Inflammatory macrophage treated with lipopolysaccharide for 4 hours (primary cell): ENCODE measurements at places on chromosomes 11 and 22.

DNA sequence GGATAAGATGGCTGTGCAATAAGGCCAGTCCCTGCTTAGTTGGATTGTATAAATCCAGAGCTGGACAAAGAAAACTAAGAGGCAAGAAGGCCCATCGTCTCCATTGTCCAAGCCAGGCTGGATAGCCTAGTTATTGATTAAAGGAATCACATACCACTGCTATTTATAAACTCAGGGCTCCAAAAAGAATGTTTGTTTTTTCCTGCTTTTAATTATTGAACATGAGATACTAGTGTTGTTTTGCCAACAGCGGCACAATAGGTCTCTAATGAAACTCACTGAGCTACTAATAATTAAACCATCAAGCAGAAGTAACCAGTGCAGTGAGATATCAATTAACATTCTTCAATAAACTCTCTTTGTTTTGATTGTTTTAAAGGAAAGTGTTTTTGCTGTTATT lies 259.7 kb downstream of the INSC start:
- DNase-seq = no peak

- DNase-seq = no peak
These were observed 40.3 kb upstream of the A4GALT start for GRCh38 chr22:42760806-42761565.

GRCh38 chr11:134119094-134119493 lies 50.2 kb downstream of the JAM3 start:
- no peak for DNase-seq

DNA sequence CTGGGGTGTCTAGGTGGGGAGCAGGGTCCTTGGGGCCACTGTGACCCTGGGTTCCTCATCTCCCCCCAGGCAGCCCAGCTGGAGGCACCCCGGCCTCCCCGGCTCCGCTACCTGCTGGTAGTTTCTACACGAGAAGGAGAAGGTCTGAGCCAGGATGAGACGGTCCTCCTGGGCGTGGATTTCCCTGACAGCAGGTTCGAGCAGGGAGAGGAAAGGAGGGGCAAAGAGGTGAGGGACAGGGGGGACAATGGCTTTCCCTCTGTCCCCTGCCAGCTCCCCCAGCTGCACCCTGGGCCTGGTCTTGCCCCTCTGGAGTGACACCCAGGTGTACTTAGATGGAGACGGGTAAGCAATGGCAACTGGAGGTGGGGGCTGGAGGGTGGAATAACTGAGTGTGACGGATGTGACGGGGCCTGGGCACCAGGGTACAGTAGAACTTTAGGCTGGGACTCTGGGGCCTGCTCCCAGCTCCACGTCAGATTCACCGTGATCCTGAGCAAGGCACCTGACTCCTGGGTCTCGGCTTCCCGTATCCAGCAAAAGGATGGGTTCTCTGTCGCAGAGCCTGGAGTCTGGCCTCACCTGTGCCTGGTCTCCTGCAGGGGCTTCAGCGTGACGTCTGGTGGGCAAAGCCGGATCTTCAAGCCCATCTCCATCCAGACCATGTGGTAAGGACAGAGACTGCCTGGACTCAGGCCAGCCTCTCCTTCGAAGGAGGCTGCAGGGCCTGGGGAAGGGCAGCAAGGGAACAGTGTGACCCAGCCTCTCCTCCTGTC lies 3.6 kb downstream of the SSH3 start:
- no peak for DNase-seq
